CD4-positive, alpha-beta T cell treated with Interleukin-6 at 100 ng/mL for 8 hours (primary cell): ENCODE measurements at places on chromosomes 12 and 14.

DNA sequence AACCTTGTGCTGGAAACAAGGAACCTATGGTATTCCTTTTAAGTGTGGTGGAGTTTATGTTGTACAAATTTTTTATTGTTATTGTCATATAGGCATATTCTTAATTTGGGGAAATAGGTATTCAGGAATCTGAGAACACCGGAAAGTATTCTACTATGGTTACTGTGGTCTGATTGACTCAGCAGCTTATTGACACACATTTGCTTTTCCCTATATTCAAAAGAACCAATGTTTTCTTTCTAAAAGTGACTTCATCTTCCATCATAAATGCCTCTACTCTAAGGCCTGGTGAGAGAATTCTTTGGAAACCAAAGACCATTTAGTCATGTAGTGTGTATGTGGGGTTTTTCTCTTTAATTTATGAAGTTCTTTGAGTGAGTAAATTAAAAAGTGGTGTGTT lies 474.8 kb downstream of the TMTC2 start:
- DNase-seq, result no peak

DNA sequence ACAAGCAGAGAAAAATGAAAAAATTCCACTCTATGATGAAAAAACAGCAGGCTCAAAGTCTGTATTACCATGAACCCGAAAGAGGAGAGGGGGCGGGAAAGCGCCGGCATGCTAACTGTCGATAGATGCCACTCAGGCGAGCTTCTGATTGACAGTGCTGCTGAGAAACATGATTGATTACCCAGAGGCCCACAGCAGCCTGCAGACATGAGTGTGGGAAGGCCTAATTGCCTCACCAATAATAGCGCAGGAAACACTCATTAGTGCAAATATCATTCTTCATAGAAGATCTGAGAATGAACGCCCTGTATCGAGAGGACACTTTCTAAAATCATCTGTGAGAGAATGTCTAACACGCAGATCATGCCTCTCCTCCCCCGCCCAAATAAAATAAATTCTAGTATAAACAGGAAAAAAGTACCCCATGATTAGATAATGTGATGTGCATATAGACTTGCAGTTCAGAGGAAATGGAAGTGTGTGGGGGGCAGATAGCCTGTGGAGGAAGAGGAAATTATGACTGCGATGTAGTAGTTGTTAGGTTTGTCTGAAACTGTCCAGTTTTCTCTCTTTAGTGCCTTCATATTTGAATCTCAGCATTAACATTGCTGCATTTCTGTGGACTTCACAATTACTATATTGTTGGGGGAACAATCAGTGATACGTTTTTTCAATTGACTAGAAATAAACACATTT lies 15.6 kb downstream of the TPH2 start:
- DNase-seq, result no peak

- no peak for DNase-seq
These were observed 5.0 kb downstream of the LPAR5 start for GRCh38 chr12:6630736-6631135.

GRCh38 chr12:110704750-110705149 lies 15.8 kb upstream of the HVCN1 start:
- no peak for DNase-seq

- DNase-seq, result no peak
These were observed 132.3 kb upstream of the CRY1 start for GRCh38 chr12:107225635-107226034.

GRCh38 chr14:36022765-36023410 lies 153.6 kb downstream of the PTCSC3 start:
- no peak for DNase-seq
